ENCODE measurements at places on chromosomes 11 and 22.

DNA sequence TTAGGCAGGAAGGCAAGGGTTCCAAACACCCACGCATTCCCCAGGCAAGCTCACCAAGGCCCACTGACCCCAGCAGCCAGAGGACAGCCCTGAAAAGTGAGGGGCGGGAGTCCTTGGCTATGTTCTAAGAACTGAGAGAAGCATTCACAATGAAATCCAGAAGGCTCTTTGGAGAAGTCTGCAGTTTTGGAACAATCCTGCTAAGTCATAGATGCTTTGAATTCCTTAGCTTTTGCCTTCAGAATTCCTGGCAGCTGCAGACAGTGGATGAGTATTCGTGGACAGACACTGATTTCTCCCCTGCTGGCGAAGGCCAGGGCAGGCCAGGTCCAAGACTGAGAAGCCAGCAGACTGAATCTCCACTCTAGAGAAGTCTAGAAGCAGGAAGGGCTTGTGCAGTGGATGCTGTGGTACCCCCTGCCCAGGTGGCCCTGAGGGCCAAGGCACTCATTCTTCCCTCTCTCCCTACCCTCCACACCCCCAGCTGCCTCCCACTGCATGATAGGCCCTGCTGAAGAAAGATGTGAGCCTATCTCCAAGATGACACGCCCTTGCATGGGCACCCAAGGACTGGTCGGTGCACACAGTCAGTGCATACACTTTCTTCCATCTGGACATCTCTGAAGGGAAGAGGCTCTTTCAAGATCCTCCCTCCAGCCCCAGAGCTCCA lies 133.2 kb upstream of the TEAD1 start:
- no peak for DNase-seq

DNA sequence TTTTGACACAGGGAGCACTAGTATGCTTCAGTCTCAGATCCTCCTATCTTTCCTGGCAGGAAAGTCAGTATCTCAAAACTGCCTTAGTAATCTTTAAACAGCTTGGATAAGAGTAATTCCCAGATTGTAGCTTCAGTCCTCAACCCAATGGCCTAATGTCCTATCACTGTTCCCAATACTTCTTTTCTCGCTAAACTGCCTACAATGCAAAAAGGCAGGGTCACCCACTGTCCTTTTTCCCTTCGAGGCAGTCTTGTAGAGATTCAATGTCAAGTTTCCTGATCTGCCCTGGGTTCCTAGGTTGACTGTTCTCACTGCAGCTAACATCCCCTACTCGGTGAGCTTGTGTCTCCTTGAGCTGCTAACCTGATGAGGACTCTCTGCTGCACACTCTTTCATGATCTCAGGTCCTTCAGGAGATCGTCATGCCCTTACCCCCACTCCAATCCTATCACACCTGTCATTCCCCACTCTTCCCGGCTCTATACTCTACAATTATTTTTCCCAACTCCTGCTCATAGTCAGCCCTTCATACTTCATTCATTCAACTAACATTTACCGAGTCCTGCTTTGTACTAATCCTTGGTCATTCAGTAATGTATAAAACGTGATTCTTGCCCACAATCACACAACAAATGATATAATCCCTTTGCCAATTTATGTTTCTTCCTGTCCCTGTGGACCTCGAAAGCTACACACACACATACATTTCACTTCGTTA lies 904 bp downstream of the C2CD3 start:
- DNase-seq: no peak

GRCh38 chr11:35420371-35420770 lies 1.0 kb upstream of the SLC1A2 start:
- no peak for DNase-seq

DNA sequence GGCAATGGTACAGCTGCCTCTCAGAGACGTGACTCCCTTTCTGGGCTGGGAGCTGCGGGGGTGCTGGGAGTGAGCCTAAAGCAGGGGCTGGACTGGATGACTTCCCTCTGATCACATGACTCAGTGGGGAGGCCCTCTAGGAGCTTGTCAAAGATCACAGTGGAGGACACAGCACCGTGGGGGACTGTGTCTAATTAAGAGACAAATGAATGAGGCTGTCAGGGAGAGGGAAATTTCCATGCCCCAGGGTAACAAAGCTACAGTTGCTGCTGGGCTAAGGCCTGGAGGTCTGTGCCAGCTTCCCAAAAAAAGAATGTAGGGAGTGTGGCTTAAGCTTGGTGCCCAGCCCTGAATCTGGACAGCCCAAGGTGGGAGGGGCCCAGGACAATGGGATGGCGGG lies 262.8 kb upstream of the PLET1 start:
- no peak for DNase-seq

DNA sequence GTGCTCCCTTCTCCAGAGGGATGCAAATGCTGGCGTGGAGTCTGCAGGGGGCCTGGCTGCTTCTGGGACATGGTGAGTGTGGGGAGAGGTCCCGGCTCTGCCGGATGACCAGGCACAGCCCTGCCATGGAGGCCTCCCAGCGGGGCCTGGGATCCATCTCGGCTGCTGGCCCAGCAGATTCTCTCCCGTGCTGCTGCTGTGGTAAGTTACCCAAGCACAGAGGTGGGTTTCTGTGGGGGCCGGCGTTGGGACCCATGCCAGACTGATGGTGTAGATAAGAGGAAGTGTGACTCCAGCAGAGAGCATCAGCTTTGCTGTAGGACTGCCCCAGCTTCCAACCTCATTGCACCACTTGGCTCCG lies 147.5 kb upstream of the B3GAT1 start:
- DNase-seq: no peak

DNA sequence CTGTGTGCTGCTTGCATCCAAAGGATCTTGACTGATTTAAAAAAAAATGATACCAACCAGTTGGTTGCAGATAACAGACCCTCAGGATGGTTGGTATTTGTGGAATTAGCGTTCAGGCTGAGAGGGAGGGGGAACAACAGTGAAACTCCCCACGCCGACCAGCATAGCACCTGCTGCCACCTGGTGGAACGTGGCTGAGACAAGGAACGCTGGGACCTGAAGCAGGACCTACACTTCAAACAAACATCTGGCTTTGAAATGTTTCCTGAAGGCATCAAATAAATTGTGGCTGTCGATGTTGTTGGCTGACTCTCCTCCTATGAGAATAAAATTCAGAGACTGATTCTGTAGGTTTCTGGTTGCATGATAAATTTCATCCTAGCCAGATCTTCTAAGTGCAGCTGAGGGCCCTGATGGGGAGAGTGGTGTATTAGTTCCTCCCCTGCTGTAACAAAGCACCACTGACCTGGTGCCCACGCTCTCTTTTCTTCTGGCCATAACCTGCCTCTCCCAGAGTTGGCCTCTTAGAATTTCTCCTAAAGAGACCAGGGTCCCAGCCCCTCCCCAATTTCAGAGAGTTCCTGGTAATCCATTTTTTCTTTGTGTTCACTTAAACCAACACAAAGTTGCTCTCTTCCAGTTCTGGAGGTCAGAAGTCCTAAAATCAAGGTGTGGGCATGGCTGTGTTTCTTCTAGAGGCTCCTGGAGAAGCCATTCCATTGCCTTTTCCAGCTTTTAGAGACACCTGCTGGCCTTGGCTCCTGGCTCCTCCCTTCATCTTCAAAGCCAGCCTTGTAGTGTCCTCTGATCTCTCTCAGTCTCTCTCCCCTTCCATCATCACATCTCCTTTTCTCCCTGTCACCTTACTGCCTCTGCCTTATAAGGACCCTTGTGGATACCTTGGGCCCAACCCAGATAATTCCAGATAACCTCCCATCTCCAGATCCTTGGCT lies 17.3 kb downstream of the APOL2 start:
- no peak for DNase-seq

DNA sequence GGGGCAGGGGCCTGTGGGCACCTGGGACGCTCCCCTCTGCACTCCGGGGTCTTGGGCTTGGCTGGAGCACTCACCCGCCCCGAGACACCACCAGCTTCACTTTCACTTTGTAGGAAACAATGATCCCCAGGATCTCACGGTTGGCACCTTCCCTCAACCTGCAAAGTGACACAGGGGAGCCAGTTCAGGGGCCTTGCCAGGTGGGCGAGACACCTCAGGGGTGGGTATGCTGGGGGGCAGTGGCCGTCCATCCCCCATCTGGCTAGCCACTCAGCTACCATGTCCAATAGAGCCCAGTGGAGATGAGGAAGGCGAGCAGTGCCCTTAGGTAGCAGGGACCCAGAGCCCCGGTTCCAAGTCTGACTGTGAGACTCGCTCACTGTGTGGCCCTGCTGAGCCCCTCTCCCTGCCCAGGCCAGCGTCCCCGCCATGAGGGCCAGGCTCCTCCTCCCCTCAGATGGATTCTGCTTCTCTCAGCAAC lies 32.3 kb downstream of the TPBGL start:
- no peak for DNase-seq

DNA sequence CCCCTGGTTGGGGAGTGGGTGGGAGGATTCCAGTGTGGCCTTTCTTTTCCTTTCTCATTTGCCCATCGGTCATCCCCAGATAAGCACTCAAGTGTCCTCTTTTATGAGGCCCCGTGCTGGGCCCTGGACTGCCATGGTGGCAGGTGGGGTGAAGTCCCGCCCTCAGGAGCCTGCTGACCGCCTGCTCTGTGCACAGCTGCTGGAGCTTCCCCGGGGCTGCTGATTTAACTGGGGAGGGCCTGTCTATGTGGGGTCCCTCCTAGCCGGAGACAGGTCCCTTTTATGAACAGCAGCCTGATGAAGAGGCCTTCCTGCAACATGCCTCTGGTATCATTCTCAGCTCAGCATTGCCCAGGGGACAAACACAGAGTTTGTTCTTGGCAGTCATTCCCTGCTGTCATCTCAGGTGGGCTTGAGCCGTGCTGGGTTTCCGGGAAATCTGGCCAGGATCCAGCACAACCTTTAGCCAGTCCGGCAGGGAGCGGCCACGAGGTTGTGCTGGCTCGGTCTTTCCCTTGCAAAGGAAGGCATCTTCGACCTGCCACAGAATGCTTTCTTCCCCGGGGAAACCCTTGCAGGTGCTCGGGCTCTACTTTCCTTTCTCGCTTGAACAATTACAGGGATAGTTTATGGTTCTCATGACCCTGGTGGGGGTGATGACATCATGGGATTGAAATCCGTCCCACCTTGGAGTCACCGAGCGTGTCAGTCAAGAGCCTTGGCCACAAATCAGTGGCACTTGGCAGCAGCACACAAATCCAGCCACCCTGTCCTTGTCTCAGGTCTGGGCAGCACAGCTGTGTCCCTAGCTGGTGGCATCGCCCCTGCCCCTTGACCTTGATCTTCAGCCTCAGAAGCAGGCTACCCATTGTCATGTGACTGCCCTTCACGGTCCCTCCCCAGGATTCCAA lies 20.1 kb downstream of the ST14 start:
- no peak for DNase-seq

GRCh38 chr11:77142091-77142975 lies 14.3 kb downstream of the MYO7A start:
- no peak for DNase-seq

DNA sequence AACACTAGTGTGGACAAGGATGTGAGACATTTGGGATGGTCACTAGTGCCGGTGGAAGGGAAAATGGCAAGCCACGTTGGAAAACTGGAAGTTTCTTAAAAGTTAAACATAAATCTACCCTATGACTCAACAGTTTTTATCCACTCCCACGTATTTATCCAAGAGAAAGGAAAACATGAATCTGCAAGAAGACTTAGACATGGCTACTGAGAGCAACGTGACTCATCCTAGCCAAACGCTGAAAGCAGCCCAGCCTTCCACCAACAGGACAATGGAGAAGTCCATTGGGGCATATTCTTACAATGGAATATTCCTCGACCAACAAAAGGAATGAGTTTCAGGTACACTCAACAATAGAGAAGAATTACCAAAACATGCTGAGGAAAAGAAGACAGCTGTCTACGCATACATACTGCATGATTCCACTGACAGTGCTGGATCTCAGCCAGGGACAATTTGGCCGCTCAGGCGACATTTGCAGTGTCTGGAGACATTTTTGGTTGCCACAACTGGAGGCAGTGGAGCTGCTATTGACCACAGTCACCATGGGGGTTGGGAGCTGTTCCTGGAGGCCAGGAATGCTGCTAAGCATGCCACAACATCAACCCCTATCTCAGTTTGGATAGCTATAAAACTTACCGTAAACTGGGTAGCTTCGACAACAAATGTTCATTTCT lies 21.2 kb downstream of the SYT13 start:
- DNase-seq: no peak

Data from stimulated activated CD8-positive, alpha-beta memory T cell treated with anti-CD3 and anti-CD28 coated beads, Interleukin-4, amount 100 ng/mL, for 4 hours (primary cell).